Cardiac fibroblast (primary cell): ENCODE measurements at places on chromosomes 4 and X.

GRCh38 chr4:2411786-2412510, 6.5 kb downstream of the ZFYVE28 start:
- no peak for DNase-seq

DNA sequence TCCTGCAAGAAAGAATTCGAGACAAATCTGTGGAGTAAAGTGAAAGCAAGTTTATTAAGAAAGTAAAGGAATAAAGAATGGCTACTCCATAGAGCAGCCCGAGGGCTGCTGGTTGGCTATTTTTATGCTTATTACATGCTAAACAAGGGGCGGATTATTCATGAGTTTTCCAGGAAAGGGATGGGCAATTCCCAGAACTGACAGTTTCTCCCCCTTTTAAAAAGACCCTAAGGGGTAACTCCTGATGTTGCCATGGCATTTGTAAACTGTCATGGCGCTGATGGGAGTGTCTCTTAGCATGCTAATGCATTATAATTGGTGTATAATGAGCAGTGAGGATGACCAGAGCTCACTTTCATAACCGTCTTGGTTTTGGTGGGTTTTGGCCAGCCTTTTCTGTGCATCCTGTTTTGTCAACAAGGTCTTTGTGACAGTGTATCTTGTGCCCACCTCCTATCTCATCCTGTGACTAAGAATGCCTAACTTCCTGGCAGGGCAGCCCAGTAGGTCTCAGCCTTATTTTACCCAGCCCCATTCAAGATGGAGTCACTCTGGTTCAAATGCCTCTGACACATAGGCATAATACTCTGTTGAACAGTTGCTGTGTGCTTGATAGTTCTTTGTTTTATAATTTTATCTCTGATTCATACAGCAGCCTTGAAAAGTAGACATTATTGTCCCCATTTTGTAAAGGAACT, 25.8 kb downstream of the GAB1 start:
- DNase-seq, result no peak

- no peak for DNase-seq
These were observed 309.5 kb downstream of the TMA16 start for GRCh38 chr4:163804001-163804400.

DNA sequence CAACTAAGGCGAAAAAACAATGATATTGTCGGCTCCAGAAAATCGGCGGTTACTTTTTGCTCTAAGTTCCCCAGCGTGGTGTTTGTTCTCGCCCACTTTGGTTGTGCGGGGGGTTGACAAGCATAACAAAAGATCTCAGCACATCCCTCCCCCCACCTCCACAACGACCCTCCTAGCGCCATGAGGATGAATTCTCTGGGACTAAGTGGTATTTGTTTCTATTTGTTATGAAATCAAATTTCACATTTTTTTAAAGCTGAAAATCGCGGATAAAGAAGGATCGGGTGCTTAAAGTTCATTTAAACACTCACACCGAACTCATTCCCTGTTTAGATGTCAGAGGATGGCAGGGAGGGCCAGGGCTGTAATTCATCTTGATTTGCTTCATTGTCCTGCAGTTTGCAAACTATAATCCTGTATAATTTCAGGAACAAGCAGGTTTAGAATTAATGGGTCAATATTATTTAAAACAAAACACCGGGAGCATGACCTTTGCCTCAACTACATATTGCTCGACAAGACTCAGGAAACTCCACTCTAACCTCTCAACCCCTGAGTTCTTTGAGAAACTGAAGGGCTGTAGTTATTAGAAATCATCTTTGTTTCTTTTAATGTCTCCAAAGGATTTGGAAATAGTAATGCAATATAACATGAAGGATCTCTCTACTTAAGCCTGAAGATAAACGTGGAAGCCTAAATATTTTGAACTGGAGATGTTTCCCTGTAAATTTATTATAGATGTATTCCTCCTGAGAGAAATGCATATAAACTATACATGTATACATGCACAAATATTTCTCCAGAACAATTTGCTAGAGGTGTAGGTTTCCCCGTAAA, 6.4 kb downstream of the PITX2 start:
- DNase-seq, result no peak

- DNase-seq, result no peak
These were observed 91.8 kb upstream of the POU3F4 start for GRCh38 chrX:83416273-83416672.

- no peak for DNase-seq
These were observed 61.8 kb upstream of the CITED1 start for GRCh38 chrX:72367516-72367915.
